ENCODE measurements at places on chromosomes 2 and 18. TPM values are rescaled to one million over a fixed set of nuclear protein-coding genes. Genes with fewer than 3 reads are reported as not detected.

UGT1A6 gene
- not detected for total RNA-seq

C2orf15 gene
- 0.33 TPM for total RNA-seq

BCL11A gene
- total RNA-seq: 0.38 TPM

ALKAL2 gene
- not detected for total RNA-seq

REG3A gene
- total RNA-seq: not detected

METAP1D gene
- total RNA-seq: 5.0 TPM

SUMO1 gene
- 107 TPM for total RNA-seq

SRD5A2 gene
- total RNA-seq: not detected

CDH2 gene
- total RNA-seq: 5.8 TPM

RNU2-63P gene
- not detected for total RNA-seq
